ENCODE measurements at places on chromosomes 6 and 20.

DNA sequence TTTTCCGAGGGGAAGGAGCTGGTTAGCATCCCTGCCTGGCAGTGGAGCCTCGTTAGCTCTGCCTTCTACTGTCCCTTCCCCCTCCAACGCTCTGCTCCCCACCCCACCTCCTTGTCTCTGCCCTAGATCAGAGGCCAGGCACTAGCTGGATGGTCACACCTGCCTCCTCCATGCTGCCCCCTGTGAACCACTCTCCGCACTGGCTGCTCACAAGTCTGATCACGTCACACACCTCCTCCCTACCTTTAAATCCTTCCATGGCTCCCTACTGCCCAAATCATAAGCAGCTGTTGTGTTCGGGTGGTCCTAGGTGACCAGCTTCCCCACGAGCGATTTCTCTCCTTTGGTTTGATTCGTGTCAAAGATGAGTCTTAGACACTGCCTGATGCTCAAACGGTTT, 71.3 kb downstream of the CHMP4B start:
- DNase-seq: no peak

DNA sequence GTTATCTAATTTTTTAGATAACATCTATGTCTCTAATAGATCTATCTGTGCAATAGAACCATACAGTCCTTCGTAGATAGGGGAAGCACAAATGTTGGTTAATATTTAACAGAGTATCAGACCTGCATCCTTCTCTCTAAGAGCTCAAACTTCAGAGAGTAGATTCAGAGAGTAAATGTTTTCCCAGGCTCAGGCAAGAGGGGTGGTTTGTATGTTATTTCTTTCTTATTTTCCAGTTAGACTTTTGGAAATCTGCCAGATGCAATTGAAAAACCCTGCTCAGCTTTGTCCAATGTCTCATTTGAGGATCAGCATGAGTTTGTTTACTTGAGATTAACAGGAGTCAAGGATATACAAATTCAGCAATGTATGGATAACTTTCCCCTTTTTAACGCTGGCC, 361.9 kb downstream of the BCKDHB start:
- DNase-seq: no peak

DNA sequence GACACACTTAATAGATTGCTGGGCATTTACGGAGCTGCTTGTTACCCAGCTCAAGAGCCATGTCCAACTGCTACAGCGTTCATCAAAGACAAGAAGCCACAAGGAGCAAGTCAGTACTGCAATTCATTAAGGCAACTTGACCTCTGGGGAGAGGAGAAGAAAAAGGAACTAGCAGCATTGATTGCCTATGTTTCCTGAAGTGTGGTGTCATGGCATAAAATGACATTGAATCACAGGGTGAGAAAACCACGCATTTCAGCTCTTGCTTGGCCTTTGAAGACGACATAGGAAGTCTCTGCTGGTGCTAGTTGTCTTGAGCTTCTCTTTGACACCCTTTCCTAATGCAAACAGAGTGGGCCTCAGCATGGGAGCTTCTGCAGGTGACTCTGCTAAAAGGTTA, 139.1 kb downstream of the CDH26 start:
- no peak for DNase-seq

GRCh38 chr6:63790334-63790733, 154.7 kb downstream of the PHF3 start:
- DNase-seq: no peak

All from ACHN (cell line).